DMS79 treated with DMSO at 0.1 percent for 48 hours (cell line): ENCODE measurements at places on chromosomes 12 and 14.

DNA sequence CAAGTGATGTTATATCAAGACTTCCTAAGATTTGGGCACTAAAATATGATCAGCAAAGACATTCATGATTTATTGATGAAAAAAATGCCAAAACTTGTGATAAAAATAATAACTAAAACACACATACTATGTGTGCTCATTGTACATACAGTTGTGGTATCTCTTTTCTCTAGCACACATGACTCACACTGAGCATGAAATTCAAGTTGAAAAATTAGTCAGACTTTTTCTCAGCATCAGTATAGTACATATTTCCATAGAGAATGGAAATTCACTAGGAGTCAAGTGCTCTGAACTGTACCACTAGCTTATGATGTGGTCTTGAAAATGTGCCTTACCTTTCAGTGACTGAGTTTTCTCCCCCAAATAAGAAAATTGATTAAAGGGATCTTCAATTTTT lies 471.8 kb upstream of the FLRT2 start:
- DNase-seq, result no peak

- no peak for DNase-seq
These were observed 1646.2 kb upstream of the FLRT2 start for GRCh38 chr14:83883732-83884131.

DNA sequence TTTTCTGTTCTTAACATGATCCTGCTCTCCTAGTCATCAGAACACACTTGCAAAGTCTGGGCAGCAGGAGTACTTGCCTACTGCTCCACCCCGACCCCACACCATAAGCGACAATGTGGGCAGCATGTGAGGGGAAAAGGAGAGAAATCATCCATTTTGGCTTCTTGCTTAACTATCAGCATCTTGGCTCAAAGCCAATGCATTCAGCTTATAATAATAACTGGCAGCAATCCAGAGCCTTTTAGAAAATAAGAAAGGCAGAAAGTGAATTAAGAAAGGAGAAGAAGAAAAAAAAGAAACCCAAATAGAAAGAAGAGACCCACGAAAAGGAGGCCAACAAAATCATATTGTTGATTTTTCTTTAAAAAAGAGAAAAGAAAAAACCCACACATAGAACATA lies 930.8 kb downstream of the BCL11B start:
- peak; percentile 67 for DNase-seq

GRCh38 chr12:91506452-91506851 lies 323.8 kb upstream of the DCN start:
- DNase-seq, result no peak

GRCh38 chr14:56490379-56490778 lies 89.2 kb upstream of the TMEM260 start:
- peak; percentile 61 for DNase-seq

GRCh38 chr14:29584992-29585391 lies 342.7 kb downstream of the PRKD1 start:
- peak; percentile 99 for DNase-seq

- no peak for DNase-seq
These were observed 63.3 kb downstream of the GTF2A1 start for GRCh38 chr14:81157431-81157830.

DNA sequence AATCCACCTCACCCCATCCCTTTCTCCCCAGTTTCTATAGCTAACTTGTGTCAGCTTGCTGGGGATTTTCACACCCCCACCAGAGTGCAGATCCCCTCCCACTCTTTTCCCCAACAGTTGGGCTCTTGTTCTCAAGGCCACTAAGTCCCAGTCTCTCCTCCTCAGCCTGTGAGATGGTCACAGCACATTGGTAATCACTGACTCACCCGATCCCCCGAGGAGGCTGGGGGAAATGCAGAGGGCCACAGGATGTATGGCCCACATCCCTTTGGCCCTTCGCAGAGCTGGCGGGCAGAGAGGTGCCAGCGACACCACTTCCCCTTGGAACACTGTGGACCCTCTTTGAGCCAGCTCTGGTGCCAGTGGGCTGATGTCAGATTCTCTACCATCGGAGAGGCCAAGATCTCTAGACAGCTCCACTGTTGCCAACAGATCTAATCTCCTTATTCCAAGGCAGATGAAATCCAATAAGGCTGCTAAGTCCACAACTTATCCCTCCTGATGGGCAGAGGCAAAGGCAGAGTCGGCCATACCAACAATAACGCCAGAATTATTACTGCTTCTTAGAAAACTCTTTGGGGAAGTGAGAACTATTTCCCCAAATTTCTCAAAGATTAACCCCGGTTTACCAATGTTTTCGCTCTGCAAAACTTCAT lies 1.6 kb downstream of the FMNL3 start:
- DNase-seq, result no peak

DNA sequence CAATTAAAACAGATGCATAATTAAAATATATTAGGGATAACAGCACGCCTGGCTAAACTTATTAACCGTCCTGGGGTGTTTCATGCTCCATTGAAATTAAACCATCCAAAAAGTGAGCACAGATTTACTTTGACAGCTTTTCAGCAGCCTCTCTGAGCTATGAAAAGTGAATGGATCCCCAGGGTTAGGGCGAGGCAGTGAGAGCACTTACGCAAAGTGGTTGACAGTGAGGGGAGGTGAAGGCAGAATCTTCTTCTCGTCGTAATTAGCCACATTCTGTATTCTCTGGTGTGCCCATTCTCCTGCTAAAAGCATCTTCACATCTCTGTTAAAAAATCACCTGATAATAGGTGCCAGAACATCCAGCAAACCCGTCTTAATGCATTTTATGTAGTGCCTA lies 1.9 kb downstream of the TMTC2 start:
- DNase-seq, result no peak

DNA sequence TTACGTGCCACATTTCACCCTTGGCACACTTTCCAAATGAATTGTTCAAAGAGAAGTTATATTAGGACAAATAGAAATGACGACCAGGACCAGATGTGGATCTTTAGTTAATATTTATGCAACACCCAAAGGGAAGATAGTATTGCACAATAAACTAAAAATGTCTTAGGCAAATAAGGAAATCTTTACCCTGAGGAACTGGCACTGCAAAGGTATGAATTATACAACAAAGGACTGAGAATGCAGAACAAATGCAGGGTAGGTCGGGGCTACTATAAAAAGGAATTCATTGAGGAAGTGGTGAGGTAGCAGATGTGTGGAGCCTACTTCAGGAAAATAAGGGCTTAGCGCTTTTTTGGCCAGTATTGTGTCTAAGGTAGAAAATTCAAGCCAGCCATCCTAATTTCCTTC lies 3.9 kb upstream of the TMTC2 start:
- DNase-seq, result no peak

DNA sequence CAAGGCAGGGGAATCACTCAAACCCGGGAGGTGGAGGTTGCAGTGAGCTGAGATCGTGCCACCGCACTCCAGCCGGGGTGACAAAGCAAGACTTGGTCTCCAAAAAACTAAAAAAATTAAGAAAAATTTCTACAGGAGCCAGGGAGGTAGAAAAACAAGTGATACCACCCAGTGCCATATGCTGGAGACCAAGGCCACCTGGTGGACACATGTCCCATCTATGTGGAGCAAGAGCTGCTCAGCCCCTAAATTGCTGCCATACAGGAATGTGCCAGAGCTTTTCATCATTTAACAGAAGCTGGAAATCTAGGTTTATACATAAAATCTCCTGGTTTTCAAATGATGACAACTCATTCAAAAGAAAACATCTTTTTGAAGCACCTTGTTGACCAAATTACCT lies 61.4 kb upstream of the ELK3 start:
- DNase-seq, result no peak

DNA sequence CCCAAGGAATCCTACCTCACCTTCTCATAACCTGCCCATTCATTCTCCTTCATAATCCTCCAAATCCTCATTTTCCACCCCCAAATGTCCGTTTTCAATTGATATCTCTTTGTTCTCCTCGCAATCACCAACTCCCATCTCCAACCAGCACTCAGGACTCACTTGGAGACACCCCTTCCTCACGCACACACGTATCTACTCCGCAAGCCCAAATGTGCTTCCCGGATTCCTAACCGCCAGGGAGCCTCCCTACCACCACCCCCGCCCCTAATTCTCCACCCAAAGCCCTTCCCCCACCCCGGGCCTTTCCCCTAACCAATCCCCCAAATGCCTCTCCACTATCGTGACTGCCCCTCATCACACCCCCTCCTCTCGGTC lies 304 bp downstream of the KCTD10 start:
- no peak for DNase-seq

DNA sequence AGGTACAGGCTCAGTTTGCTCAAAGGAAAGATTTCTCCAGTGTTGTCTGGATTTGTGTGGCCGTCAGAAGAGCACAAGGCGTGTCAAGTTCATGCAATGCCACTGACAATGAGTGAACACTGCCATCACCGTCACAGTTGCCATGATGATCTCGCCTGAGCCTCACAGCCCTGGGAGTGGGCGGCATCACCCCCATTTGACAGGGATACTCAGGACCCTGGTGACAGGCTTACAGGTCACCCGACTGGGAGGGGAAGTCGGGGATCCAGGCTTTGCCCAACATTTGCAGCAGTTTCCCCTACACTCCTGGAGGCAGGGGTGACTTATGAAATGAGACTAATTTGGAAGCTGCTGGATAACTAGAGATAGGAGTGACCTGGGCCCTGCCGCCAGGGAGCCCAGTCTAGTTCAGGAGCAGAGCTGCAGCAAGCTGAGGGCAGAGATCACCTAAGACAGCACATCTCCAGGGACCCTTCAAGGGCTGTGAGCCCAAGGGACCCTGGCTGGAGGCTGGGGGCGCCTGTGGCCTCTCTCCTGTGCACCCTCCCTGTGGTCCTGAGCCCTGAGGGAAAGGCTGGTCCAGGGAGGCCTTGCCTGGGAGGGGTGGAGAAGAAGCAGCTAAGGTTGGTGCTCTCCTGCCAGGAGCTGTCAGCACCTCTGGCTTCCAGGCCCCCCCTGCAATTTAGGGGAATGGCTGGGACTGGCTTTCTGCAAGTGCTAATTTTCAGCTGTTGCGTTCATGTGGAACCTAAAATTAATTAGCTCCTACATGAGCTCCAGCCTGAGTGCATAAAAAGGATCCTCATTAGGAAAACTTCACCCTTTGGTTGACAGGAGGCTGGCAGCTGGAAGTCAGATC lies 32.4 kb upstream of the BEGAIN start:
- DNase-seq, result no peak

GRCh38 chr14:54676812-54677708 lies 110.1 kb downstream of the SAMD4A start:
- DNase-seq, result no peak

- no peak for DNase-seq
These were observed 520.3 kb downstream of the DIO2 start for GRCh38 chr14:79690960-79691359.

GRCh38 chr12:93657071-93657470 lies 20.1 kb upstream of the CRADD start:
- DNase-seq, result no peak

DNA sequence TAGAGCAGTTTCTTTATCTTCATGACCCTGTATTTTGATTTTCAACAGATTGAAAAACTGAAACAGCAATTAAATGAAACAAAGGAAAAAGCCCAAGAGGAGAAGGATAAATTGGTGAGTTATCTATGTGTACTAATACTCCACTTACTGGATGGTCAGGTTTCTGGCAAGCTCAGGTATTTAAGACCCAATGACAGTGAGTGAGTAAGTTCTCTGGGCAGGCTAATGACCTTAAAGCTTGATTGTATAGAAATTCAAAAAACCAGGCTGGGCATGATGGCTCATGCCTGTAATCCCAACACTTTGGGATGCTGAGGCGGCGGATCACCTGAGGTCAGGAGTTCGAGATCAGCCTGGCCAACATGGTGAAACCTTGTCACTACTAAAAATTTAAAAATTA lies 10.0 kb downstream of the BBOF1 start:
- DNase-seq, result no peak
